ENCODE measurements at places on chromosomes 6 and 20.

DNA sequence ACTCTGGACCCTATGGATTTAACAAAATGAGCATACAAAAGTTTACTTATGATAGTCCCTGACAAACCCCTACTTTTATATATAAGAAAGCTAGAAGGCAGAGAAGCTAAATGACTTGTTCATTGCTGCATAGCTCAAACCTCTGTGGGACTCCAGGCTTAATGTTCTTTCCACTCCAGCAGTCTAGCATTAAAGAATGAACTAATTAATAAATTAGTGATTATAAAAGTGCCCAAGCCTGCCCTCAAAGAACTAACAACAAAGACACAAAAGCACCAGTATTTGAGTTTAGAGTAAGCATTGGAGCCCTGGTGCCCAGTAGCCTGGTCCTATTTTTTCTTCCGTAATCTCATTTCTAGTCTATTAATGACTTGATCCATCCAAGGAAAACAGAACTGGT is 59.9 kb downstream of the LAMA4 start:
- no peak for DNase-seq

DNA sequence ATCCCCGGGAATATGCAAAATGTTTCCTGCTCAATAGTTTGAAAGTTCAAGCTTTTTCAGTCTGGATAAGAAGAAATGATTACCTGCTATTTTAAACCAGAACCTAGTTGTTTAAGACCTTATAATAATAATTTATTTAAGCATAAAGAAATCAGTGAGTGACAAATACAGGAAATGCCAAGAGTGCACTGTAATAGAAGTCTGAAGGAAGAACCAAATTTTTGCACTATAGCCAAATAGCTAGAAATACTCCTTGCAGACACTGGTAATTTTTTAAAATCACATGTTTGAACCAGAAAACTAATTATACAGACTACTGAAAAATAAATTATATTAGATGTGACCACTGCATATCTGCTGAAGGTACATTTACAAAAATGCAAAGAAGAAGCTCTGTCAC is 93.2 kb downstream of the MMS22L start:
- no peak for DNase-seq

DNA sequence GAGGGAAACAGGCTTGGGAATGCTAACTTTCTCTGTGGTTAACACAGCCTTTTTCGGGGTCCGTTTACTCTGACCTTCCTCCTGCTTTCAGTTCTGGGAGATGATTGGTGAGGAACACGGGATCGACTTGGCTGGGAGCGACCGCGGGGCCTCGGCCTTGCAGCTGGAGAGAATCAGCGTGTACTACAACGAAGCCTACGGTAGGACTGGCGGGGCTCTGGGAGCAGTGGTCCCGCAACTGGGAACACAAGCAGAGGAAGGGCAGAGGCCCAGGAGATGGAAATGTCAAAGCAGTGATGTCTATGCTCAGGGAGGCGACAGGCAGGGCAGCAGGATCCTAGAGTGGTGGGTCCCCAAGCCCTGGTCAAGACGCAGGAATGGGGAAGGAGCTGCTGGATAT is 3.5 kb downstream of the TUBB1 start:
- DNase-seq = no peak

GRCh38 chr6:40720375-40720748 is 133.2 kb upstream of the LRFN2 start:
- no peak for DNase-seq

DNA sequence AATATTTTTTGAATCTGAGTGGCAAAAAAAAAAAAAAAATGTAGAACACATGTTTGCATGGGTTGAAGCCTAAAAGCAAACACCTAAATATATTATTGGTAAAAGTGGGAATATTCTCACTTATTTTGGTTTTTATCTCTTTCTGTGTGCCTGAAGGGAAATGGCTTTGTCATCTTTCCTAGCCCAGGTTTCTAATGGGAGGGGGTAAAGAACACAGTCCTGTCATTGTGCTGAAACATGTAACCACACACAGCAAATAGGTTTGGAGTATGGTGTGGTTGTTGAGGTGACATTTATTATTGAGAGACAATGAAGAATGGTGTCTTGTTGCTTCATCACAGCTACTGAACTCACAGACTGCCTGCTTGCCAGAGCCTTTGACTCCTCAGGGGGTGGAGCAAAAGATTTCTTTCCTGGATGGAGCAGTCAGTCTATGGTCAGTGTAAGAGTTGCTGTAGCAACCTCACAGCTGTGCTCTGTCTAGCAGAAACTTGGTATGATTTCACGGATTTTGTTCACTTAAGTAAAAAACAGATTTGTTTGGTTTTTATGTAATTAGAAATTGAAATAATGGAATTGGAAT is 70.2 kb downstream of the CEP57L1 start:
- peak; percentile 11 for DNase-seq

Measured in endothelial cell (in vitro differentiated cells).